ENCODE measurements at places on chromosomes 5 and 9. TPM values are rescaled to one million over a fixed set of nuclear protein-coding genes. Genes with fewer than 3 reads are reported as not detected.

DNA sequence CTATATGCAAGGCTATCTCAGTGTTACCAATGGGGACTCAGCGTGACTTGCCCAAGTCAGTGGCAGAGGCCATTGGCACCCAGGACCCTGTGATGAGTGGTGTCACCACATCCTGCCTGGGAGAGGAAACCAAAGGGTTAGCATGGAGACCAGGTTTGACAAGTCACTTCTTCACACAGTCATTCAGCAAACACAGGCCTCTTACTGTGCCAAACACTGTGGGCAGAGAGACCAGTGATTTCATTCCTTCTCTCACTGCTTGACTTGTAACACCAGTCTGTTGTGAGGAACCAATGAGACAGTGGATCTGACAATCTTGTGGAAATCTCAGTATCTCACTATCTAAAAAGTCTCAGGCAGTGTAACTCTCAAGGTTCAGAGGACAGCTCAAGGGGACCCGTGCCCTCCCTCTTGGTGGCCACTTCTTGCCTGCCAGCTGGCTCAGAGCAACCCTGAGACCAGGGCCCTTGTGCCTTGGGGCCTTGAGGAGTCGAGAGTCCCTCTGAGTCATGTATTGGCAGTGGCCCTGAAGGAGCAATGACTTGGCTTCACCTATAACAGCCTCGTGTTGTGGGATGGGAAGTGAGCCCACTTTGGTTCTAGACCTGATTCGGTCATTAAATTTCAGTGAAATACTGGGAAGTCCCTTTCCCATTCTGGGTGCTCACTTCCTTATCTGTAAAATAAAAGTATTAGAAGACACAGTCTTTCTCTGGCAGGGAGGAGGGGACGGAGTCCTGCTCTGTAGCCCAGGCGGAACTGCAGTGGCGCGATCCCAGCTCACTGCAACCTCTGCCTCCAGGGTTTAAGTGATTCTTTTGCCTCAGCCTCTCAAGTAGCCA, 1.6 kb downstream of the FABP6 start:
- H3K4me3 ChIP-seq = no peak overlapping the region
- H3K27ac ChIP-seq = no peak overlapping the region
- H3K27me3 ChIP-seq = no peaks in the 10 kb centered on the region
- no peaks in the 10 kb centered on the region for H3K36me3 ChIP-seq

DNA sequence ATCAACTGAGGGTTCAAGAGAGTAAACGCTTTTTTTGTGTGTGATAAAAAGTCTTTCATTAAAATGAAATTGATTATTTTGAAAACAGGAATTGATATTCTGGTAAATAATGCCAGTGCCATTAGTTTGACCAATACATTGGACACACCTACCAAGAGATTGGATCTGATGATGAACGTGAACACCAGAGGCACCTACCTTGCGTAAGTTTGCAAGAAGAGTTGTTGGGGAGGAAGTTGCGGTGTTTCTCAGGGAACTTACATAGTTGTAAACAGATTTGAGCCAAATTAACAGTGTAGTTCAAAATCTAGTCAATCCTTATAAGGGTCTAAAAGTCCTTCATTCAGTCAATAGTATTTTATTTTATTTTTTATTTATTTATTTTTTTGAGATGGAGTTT, 28.9 kb downstream of the HSDL2 start:
- no peaks in the 10 kb centered on the region for H3K27me3 ChIP-seq
- H3K36me3 ChIP-seq = peaks cover 18% of the 10 kb centered on the region
- no peak overlapping the region for H3K4me3 ChIP-seq
- DNase-seq = no peak
- H3K4me1 ChIP-seq = no peaks in the 10 kb centered on the region
- no peak overlapping the region for H3K27ac ChIP-seq

DNA sequence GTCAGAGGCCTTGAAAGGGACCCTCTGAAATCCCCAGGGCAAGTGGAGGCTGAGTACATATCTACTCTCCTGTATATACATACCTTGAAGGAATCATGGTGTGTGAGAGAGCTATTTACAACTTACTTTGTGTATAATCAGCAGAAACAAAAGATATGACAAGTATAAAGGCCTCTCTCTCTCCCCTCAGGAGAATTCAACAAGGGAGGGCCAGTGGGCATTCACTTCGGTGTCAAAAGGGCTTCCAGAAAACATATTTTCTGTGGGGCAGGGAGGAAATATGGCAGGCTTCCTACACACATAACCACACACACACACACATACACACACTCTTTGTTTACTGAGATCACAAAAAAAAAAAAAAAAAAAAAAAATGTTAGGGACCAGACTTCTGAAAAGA, 181.7 kb downstream of the BNC2 start:
- DNase-seq = no peak
- peaks cover 9% of the 10 kb centered on the region for H3K4me1 ChIP-seq
- no peak overlapping the region for H3K27ac ChIP-seq
- H3K36me3 ChIP-seq = no peaks in the 10 kb centered on the region
- H3K27me3 ChIP-seq = no peaks in the 10 kb centered on the region
- H3K4me3 ChIP-seq = no peak overlapping the region

- DNase-seq = no peak
- peaks cover 22% of the 10 kb centered on the region for H3K27me3 ChIP-seq
- H3K4me1 ChIP-seq = peaks cover 27% of the 10 kb centered on the region
- peak overlapping the region; percentile 38 for H3K4me3 ChIP-seq
- H3K36me3 ChIP-seq = no peaks in the 10 kb centered on the region
- H3K27ac ChIP-seq = no peak overlapping the region
Observed at GRCh38 chr5:157266286-157267007, 524 bp downstream of the CYFIP2 start.

GRCh38 chr5:11398728-11399127, 505.5 kb downstream of the CTNND2 start:
- no peak overlapping the region for H3K27ac ChIP-seq
- no peaks in the 10 kb centered on the region for H3K27me3 ChIP-seq
- H3K4me3 ChIP-seq = no peak overlapping the region
- no peaks in the 10 kb centered on the region for H3K36me3 ChIP-seq

DNA sequence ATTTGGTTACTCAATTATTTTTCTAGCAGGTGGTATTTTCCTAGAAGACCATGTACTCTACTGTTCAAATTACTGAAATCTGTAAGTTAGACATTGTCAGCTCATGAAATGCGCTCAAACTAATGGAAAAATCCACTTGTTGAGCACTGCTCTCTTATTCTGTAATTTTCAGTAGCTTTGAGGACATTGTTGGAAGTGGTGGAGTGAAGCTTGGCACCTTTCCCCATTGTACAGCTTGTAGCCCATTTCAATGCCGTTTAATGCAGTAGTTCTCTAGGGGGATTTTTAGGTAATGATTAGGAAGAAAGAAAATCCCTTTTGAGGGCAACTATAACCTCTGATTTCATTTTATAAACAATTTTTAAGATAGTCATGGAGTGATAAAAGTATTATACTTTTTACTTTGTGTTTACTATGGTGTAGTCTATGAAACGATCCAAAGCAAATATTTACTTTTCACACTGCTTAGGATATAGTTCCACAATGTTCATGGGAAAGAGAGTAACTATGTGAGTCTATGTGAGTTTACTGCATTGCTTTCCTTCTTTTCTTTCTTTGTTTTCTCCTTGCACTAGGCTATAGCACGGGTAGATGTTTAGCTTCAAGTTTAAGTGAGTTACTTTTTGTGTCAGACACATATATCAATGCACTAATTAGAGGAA, 165.8 kb upstream of the ANKH start:
- H3K4me1 ChIP-seq = no peaks in the 10 kb centered on the region
- no peaks in the 10 kb centered on the region for H3K27me3 ChIP-seq
- H3K36me3 ChIP-seq = no peaks in the 10 kb centered on the region
- no peak for DNase-seq
- H3K4me3 ChIP-seq = no peak overlapping the region

- no peaks in the 10 kb centered on the region for H3K27me3 ChIP-seq
- H3K27ac ChIP-seq = no peak overlapping the region
- no peaks in the 10 kb centered on the region for H3K36me3 ChIP-seq
- peaks cover 3% of the 10 kb centered on the region for H3K4me1 ChIP-seq
Observed at GRCh38 chr5:81820318-81820636, 69.4 kb upstream of the SSBP2 start.

PDCD1LG2 gene
- 1.3 TPM for total RNA-seq

CDH18 gene
- total RNA-seq = 13.4 TPM

Measured in muscle of leg (tissue), 16 donors.